ENCODE measurements at places on chromosomes 12 and 14. TPM values are rescaled to one million over a fixed set of nuclear protein-coding genes. Genes with fewer than 3 reads are reported as not detected.

The FAM181A gene
- total RNA-seq: not detected

The NANOG gene
- total RNA-seq: not detected

DNA sequence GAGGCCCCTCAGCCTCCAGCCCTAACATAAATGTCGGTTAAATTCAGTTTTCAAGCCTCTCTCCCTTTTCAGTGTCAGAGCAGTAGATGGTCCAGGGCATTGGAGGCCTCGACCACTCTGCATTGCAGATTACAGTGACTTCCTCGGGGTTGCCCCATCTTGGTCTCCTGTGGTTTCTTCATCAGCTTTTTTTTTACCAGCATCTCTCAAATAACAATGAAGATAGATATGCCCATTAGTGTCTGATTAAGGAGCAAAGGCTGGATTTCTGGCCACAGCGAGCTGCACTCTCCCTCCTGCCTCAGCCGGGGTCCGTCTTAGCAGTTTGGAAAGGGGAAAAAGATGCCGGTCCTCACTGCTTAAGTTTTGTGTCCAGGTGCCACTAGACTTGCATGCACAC, 49.7 kb downstream of the C14orf132 start:
- no peak for DNase-seq

DNA sequence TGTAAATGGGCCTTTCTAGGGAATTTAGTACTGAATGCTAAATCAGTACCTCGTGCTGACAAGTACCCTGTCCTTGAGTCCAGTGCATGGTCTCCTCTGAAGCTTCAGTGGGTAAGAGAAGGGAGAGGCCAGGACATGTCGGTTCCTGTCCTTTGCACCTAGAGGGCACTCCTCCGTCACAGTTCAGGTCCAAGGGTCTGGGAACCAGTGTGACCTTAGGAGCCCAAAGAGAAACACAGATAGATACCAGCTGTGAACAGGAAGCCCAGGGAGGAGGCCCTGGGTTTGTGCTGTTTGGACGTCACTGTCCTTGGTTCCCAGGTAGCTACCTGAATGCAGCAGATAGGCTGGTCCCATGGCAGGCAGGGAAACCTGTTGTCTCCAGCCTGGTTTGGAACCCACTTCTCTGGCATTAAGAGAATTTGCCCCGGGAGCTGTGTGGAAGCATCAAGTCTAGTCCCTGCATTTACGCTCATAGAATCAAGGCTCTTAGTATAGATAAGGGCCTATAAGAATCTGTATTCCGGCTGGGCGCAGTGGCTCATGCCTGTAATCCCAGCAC, 3.9 kb upstream of the FGF23 start:
- DNase-seq: no peak

Measured in activated T-helper 1 cell treated with anti-CD3 and anti-CD28 coated beads, Interleukin-12 subunit alpha, Interleukin-12 subunit beta, Interleukin-2, Interleukin-4 antibody, amounts not matched to agents 30 ng/mL and 10 ng/mL and 1 ng/mL, durations not matched to agents 14 hours and 24 hours and 36 hours (primary cell).